Neural crest cell (in vitro differentiated cells): ENCODE measurements at places on chromosomes 16 and 17. TPM values are rescaled to one million over a fixed set of nuclear protein-coding genes. Genes with fewer than 3 reads are reported as not detected.

DNA sequence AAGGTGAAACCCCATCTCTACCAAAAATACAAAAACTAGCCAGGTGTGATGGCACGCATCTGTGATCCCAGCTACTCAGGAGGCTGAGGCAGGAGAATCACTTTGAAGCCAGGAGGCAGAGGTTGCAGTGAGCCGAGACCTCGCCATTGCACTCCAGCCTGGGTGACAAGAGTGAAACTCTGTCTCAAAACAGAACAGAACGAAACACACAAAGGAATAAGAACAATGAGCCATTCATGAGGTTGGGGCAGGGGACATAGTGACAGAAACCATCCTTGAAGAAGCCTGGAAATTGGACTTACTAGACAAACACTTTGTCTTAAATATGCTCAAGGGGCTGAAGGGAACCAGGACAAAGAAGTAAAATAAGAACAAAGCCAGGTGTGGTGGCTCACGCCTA, 39.4 kb downstream of the WDR45B start:
- no peak for DNase-seq

TEKT5 gene
- total RNA-seq, result 0.25 and 0.68 TPM in 2 replicates

DNA sequence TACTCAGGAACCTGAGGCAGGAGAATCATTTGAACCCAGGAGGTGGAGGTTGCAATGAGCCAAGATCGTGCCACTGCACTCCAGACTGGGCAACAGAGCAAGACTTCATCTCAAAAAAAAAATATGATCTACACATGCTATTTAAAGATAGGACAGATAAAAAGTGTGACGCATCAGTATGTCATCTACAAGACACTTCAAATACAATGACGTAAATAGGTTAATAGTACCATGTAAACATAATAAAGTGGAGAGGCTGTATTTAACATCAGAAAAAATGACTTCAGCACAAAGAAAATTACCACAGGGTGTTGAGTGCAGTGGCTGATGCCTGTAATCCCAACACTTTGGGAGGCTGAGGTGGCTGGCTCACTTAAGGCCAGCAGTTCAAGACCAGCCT, 20.2 kb downstream of the ZNF778 start:
- DNase-seq, result no peak

DNA sequence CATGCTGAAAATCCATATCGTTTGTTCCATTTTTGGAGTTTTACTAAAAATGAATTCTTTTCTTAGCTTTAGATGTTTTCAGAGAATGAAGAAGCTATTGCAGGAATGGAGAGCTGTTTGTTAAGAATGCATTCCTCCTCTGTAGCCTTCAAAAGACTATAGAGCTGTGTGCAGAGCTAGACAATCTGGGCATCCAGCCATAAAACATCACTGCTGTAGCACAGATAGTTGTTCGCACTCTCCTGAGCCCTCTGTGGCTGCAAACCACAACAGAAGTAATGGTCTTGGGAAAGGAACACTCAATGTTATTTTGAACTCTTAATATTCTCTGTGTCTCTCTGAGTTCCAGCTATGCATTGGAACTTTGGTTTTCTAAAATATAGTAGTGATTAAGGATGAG, 4.9 kb downstream of the TNRC6C start:
- no peak for DNase-seq

GSG1L2 gene
- total RNA-seq, result not detected in 2 replicates

FAHD1 gene
- 27.2 and 28.0 TPM in 2 replicates for total RNA-seq
